ENCODE measurements at places on chromosomes 11 and 22.

GRCh38 chr11:64621283-64622019 is 30.4 kb downstream of the SLC22A12 start:
- no peak for DNase-seq

GRCh38 chr22:50532824-50533796 is 3.3 kb upstream of the TYMP start:
- DNase-seq, result no peak

- DNase-seq, result no peak
Observed at GRCh38 chr11:122670131-122670530, 14.6 kb downstream of the UBASH3B start.

- DNase-seq, result no peak
Observed at GRCh38 chr11:44134625-44135024, 39.1 kb downstream of the EXT2 start.

DNA sequence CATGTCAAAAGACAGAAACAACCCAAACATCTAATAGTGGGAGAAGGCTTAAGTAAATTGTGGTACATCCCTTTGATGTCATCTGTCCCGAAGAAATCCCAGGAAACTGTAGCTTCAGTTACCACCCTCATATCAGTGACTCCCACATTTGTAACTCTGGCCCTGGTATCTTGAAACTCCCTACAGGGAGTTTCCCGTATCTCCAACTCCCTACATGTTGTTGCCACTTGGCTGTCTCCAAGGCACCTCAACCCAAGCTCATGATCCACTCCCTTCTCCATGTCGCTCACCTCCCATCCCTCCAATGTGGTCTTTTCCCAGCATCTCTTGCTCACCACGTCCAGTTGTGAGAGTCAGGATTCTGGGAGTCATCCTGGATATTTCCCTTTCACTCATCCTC is 68.1 kb downstream of the CACNG2 start:
- DNase-seq, result no peak

DNA sequence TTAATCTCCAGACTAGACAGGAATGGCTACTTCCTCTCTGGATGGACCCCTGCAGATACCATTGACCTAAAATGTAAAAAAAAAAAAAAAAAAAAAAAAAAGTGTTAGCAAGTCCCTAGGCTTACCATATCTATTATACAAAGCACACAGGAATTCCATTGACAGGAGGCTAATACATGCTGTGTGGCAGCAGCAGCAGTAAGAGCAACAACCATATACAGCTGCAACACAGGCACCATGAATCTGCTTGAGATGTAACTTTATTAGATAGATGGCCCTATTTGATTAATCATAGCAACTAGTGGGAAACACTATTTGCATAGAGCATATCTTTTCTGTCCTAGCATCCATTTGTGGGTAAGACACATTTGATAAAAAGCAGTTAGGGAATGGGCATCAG is 1447.1 kb downstream of the FAM181B start:
- no peak for DNase-seq

- DNase-seq, result no peak
Observed at GRCh38 chr11:43071338-43071737, 240.5 kb upstream of the API5 start.

GRCh38 chr11:120973501-120973900 is 50.4 kb upstream of the TBCEL start:
- no peak for DNase-seq

Data from pons (tissue), 1 donor.